ENCODE measurements at places on chromosomes 6 and 20.

DNA sequence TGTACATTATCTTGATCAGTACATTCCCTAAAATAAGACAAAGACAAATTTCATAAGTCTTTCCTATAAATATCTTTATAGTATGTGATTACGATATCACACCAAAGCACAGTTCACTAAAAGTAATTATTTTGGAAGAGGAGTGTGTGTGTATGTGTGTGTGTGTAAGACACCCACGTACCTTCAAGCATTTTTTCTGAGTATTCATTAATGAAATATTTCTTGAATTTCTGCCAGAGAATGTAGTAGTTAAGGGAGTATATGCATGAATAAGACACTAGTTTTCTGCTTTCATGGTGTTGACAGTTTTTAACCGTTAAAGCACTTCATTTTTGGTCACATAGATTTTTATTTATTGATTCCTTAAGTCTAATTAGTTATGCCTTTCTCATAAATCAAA is 36.8 kb downstream of the MANEA start:
- no peak for DNase-seq

GRCh38 chr6:52136934-52137467 is 49.2 kb upstream of the IL17A start:
- DNase-seq: no peak

DNA sequence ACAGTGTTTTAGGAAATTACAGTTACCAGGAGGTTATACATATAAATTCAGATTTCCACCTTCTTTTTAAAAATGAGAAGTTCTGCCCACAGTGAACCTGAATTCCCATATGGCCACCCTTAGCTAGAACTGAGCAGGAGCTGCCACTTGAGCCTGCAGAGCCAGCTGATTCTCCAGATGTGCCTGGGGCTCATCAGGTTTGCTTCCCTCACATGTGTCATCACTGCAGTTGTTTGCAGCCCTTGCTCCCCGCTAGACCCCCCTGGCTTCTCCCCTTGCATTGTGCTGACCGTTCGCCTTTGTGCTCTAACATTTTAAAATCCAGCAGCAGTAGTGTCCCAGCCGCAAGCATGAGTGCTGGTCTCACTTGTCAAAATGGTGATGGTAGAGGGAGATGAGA is 131.1 kb downstream of the UTRN start:
- DNase-seq: no peak

DNA sequence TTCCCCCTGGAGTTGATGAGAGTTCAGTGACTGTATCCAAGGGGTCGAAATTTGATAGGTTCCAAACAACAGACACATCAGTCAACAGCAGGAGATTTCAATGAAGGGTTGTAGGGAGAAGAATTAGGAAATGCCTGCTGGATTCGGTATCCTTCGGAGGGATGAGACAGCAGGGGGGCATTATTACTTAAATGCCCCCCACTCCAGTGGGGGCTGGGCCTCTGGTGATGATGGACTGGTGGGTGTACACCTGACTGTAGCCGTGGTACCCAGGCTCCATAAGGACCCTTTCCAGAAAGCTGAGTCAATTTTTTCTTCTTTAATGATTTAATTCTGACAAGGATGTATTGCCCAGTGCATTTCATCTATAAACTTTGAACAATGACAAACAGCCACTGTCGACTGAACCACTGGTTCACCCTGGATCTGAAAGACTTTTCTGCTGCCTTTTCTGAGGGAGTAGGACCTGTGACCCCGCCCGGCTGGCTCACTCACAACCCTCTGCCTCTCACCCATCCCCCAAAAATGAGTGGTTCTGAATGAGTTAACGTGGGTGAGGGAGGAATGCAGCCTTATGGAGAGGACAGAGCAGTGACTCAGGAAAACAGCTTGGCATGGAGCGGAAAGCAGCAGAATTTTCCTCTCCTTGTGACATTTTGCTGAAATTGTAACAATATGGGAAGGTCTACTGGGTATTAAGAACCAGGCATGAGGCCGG is 41.0 kb downstream of the ZMYND8 start:
- DNase-seq: no peak

- no peak for DNase-seq
These were observed 17.5 kb downstream of the FRMD1 start for GRCh38 chr6:168061269-168062210.

- DNase-seq: no peak
These were observed 129.5 kb downstream of the CRYBG1 start for GRCh38 chr6:106490030-106490429.

DNA sequence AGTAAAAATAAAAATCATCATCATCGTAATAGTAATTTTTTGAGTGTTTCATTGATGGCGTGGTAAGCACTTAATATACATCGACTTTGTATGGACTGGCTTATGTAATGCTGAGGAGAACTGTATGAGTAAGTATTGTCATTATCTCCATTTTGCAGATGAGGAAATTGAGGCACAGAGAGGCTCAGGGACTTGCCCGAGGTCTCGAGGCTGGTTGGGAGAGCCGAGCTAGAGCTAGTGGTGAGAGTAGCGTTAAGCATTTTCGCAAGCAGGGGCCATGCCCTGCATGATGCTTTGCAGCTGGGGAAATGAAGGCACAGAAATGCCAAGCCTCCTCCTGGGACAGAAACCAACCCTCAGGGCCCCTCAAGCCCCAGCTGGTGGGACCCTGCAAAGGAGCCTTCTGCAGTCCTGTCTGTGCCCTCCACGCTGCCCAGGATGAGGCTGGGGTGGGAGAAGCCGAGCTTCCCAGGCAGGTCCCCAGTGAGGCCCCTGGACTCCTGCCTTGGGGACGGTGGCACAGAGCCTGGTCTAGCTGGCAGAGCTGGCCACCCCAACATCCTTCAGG is 31.1 kb upstream of the STX16 start:
- no peak for DNase-seq

DNA sequence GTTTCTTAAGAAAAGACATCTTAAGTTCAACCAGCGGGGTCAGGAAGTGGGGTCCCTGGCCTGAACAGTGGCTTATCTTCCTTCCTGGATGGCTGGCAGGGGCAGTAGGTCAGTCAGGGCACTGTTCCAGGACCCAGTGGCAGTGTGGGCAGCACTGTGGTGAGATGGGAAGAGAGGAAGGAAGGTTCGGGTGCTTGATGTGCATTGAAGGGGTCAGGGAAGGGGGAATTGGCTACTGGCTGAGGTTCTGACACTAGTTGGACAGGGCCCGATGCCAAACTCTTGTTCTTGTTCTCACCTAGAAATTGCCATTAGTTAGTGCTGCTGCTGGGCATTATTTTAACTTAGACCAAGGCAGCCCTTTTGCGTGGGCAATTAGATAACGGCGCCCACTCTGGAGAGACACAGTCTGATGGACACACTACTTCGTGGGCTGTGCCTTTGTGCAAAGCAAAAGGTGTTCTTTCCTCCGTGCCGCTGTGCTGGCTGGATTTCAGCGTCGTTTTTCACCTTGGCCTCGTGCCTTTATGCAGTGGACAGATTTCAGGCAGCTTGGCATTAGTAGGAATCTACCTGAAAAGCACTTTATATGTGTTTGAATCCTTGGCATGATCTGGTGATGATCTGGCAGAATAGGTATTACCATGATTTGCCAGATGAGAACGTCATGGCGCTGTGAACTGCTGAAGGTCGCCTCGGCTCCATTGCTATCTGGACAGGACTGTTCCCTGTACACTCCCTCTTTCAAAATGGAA is 30.3 kb downstream of the UTRN start:
- DNase-seq: no peak

DNA sequence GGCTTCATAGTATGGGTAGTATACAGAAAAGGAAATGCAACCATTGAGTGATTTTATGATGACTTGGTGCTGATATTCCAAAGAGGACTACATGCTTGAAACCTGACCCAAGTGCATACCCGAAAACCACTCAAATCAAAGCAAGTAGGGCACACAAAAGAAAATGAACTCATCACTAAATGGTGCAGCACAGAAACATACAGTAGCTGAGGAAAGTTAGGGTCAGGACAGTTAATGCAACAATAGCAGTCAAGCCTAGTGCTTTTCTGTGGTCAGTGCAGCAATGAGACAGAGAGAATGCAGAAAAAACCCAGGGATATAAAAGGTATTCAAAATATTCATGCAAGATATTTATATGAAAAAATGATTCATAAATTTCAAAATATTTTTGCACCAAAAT is 711.1 kb downstream of the EPHA7 start:
- DNase-seq: no peak

DNA sequence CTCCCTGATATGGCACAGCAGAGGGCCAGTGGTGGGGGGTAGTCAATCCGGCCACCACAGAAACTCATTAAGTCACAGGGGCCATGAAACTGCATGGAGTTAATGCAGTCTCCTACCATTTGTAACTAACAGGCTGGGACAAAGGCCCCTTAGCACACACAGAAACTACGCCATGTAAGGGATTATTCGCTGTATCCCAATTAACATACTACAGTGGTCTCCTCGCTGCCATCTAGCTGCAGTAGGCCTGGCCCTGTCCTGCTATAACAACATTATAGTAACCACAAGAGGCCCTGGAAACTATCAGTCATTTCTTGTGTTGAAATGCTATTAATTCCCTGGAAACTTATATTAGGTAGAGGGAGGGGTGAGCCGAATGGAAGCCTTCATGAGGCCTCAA is 72.3 kb upstream of the CCN2 start:
- no peak for DNase-seq

DNA sequence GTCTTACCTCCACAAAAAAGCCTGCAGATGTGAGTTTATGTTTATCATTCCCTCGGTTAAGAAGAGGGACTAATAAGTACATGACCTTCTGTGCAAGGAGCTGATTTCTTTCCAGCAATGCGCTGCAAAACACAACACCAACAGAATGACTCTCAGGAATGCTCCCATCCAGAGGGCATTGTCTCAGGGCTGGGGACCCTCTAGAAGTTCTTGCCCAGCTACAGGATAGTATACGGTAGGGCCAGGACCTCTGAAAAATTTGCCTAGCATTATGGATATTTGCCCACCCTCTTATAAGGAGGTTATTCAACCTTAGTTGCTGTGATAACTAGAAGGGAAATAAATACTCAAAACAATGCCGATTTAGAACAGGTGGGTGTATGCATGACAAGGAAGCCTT is 24.7 kb upstream of the RBL1 start:
- no peak for DNase-seq
